ENCODE measurements at places on chromosomes 1 and 21.

DNA sequence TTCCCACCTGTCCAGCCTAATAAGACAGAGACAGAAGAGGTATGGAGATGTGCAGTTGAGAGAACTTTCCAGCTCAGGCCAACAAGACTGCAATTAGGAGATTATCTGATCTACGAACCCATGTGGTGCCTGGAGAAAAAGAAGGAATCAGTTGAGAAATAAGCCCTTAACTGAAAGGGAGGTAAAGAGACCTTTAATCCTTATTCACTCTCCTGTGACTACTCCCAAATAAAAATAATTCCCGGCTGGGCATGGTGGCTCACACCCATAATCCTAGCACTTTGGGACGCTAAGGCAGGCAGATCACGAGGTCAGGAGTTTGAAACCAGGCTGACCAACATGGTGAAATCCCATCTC lies 31.9 kb upstream of the SARS1 start:
- DNase-seq, result no peak

DNA sequence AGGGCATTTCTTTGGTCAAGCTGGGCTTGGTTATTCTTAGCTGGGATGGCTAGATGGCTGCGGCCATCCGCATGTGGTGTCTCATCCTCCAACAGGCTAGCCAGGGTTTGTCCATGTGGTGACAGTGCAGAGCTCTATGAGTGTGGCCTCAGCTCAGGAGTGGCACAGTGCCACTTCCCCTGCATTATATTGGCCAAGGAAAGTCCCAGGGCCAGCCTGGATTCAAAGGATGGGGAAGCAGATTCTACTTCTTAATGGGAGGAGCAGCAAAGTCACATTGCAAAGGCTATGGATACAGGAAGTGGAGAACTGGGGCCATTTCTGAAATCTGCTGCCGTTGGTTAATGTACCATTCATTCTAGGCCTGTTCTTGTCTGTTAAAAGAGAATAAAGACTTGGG lies 34.4 kb downstream of the STUM start:
- no peak for DNase-seq

DNA sequence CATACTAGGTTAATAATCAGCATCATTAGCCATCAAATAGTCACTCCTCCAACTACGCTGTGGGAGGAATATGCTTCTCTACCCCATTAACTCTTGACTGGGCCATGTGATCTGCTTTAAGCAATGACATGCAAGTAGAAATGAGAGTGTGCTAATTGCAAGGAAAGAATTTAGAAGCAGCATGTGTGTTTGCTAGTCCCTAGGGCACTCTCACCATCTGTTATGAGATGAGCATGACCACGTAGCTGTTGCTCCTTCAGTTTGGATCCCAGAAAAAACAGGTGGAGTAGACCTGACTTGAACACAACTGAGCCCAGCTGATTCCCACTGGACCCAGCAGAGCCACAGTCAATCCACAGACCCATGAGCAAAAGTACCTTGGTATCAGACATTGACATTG lies 19.7 kb upstream of the RGS7 start:
- DNase-seq, result no peak

DNA sequence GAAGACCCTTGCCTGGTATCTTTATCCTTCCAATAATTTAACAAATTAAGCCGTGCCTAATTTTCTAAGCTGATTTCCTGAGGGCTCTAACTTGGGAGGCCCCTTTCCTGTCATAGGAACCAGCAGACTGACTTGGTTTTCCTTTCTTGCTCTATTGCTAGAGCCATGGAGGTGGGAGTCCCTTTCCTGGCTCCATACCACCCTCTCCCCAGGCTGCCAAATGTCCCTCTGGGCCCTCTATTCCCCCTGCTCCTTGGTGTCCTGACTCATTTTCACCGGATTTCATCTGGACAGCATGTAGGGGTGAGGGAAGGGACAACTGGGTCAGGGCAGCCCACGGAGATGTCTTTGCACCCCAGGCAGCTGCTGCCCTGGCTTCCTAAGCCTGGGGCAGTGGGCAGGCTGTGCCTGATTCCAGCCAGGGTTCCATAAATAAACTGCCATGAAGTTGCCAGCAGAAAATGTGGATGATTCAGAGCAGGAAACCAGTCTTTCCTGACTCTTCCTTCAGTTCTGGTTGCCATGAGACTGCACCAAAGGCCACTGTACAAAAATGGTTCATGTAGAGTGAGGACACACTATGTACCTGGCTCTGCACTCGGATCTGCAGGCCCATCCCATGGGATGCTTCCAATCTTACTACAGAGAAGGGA lies 38.0 kb upstream of the SERBP1 start:
- DNase-seq, result peak; percentile 28

- DNase-seq, result no peak
Measured at GRCh38 chr1:196071447-196071846, 536.8 kb downstream of the KCNT2 start.

GRCh38 chr1:192858456-192858855 lies 49.6 kb downstream of the RGS2 start:
- no peak for DNase-seq

- DNase-seq, result no peak
Measured at GRCh38 chr1:174225499-174226204, 66.3 kb downstream of the RABGAP1L start.

GRCh38 chr1:58249737-58250586 lies 296.6 kb downstream of the OMA1 start:
- peak; percentile 21 for DNase-seq

DNA sequence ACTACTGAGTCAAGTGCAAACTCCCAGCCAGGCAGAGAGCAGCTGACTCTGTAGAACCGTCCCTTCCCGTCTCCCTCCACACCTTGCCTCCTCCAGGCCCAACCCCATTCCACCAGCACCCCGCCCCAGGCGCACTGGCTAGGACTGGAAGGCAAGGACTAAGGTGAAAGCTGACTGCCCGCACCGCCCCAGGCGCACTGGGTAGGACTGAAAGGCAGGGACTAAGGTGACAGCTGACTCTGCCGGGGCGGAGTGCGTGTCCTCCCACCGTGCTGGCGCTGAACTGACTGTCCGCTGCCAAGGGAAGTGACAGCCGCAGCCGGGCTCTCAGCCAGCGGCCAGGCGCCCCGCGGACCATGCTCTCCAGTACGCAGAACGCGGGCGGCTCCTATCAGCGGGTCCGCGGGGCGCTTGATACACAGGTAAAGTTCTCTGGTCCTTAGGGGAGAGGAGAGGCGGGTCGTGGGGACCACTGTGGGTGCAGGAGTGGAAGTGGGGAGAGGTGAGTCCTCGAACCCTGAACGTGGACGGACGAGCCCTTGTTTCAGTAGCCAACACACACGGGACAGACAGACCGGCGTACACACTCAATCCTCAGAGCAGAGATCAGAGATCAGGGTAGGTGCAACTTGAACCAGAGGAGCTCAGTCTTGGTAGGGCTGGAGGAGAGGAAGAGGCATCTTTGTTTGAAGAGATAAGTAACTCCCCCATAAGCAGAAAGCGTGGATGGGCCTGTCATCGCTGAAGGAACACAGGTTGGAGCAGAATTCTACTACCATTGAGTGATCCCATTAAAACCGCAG lies 58.0 kb downstream of the RBM11 start:
- DNase-seq, result peak; percentile 61

DNA sequence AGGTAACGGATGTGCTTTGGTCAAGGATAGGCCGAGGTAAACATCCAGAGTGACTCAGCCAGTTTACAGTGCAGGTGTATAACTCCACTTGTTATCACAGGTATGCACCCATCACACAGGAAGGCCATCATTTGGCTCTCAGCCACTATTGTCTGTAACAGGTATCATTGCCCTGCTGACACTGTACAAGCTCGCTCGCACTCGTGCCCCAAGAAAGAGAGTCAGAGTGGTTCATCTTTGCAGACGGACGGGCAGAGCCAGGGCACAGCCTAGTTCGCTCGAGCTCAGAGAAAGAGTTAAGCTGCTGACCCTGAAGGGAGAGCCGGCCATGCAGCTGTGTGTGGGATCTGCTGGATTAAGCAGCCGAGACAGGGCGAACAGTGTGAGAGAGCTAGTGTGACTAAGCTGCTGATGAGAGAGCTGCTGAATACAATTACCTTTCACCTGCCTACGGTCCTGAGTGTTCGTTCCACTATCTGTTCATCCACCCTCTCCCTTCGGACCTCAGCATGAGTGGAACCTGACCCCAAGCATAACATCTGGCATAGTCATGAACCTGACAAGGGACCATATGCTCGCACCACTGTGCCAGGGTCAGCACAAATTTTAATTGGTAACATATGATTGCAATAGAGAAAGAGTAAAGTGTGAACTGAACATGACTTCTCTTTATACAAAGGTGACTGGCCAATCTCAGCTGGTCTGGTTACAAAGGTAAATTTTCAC lies 27.0 kb upstream of the LYPD8 start:
- no peak for DNase-seq

DNA sequence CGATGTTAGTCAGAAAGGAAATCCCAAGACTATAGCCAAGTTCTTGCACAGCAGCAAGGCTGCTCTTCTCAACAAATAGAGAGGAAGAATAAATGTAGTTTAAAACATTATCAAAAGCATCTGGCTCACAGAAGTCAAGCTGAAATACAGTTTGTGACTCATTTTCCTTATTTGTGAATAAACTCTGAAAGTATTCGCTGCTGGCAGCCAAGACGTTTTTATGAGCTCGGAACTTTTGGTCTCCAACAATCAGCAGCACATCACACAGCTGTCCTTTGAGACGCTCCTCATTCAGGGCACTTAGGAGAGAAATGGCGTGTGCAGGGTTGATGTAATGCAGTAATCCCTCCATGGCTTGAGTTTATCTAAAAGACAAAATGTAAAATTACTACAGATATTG lies 16.4 kb downstream of the ZBTB21 start:
- no peak for DNase-seq

- DNase-seq, result no peak
Measured at GRCh38 chr1:110059133-110059863, 11.2 kb downstream of the ALX3 start.

GRCh38 chr1:119358636-119359035 lies 9.9 kb upstream of the HAO2 start:
- DNase-seq, result peak; percentile 32

DNA sequence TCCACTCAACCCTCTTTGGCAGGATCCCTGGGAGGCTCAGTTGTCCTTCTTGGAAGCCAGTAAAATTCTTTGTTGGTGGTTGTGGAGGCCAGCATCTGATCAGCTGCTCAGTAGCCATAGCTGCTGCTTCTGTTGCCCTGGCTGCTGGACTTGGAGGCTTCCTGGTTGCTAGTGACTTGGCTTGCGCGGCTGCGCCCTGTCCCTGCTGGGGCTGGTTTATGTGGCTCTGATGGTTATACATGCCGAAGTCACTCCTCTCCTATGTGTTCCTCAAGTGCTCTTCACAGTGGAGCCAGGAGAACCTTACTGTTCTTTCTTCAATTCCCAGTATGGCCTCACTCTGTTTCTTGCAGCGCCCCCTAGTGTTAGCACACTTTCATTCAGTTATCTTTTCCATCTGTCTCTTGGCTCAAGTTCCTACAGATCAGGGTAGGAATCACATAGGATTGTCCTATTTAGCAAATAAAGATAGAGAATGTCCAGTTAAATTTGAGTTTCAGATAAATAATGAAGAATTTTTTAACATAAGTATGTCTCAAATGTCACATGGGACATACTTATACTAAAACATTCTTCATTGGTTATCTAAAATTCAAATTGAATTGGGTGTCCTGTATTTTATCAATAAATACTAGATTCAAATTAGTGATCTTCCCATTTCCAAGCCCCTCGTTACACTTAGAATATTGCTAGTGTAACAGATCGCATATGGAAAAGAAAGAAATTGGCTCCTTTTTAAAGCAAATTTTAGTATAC lies 176.5 kb downstream of the TGFB2 start:
- no peak for DNase-seq

DNA sequence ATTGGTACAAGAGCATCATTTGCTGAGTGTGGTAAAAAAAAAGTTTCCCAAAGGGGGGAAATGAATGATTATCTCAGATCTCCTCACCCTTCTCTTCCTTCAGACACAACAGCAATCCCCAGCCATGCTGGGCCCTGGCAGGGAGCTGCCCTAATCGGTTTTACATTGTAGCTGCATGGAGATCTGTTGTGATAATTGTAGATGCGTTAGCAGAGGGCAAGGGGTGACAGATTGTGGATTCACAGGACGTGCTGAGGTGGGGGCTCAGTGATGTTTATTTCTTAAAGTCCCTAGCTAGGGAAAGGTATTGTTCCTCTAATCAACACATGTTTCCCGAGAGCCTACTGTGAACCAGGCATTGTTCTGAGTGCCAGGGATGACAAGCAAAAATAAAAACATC lies 304.1 kb downstream of the PBX1 start:
- no peak for DNase-seq

GRCh38 chr1:30052178-30052577 lies 671.2 kb downstream of the MATN1 start:
- no peak for DNase-seq

- DNase-seq, result no peak
Measured at GRCh38 chr1:52460694-52461093, 56.3 kb downstream of the PRPF38A start.

Measured in femur (tissue), 1 donor.